Posterior cingulate gyrus (tissue), 11 donors: ENCODE measurements at places on chromosomes 5 and 9.
A peak's percentile ranks its signal among the peaks of the same experiment; 100 is the strongest.

DNA sequence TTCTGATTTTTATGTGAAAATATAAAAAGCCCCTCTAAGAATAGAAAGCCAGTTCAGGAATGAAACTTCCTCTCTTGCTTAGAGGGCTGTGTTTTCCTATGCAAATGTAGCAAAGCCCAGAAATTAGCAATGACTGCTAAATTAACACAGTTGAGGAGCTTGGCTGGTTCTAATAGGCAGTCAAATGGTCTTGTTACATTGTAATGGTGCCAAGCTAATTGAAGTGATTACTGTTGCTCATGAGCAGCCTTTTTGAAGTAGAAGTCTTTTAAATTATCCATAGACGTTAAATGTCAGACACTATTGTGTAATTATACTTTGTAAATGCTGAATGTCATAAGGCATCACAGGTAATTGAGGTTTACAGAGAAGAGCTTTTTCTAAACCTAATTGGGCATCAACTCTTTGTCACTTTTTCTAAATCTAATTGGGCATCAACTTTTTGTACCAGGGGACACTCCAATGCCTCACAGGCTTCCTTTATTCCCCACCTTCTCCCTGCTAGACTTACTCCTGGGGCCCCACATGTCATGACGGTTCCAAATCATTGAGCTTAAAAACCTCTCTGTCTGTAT, 229.1 kb downstream of the PSAT1 start:
- no peak for DNase-seq

- no peak for DNase-seq
Observed at GRCh38 chr5:176133289-176133870, 104.8 kb upstream of the SIMC1 start.

DNA sequence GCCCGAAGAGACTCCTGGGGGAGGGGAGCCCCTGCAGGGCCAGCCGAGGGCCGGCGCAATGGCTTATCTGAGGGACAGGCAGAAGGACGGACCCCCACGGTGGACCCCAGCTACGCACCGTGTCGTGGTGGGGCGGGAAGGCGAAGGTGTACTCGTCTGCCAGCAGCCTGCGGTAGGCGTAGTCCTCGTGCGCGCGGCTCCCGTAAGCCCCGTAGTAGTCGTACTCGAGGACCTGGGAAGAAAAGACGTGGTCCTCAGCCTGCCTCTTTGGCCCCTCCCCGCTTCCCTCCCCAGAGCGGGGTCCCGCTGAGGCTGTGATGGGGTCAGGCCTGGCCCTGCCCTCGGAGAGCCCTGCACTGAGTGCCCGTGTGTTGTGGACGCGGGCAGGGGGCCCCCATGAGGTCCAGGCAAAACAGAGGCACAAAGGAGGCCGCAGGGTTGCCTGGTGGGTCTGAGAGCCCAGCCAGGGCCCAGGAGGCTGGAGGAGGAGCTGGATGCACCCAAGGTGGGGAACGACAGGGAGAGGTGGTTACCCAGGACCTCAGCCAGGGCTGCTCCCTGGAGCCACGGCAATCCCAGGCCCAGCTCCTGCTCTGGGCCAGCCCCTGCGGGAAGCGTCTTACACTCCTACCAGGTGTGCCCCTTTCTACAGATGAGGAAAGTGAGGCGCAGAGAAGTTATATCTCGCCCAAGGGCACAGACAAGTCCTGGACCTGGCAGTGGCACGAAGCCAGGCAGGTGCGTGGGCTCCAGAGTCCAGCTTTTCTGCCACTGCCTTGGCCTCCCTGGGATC, 35.2 kb downstream of the SARDH start:
- DNase-seq: peak; percentile 82

DNA sequence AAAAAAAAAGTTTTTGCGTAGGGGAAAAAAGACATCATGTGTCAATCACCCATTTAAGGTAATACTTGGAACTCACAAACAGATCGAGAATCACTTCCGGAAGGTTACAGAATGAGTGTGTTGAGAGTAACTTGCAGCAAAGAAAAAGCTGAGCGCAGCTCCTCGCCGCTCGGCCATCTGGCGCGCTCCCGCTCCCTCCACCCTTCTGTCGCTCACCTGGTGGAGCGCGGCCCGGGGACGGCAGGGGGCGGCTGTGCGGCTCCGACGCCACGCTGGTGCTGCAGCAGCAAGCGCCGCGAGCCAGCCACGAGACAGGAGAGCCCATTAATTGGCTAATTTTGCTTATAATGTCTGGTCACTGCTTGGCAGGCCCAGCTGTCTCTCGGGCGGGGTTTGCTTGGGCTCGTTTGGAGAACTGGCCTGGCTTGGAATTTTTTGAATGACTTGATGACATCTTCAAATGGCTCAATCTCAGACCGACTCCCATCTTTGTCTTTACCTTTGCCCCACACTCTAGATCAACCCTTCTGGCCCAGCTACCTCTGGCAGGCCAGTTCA, 601.8 kb downstream of the CCDC171 start:
- no peak for DNase-seq

GRCh38 chr9:134717924-134718645, 76.5 kb downstream of the COL5A1 start:
- no peak for DNase-seq

GRCh38 chr5:113505181-113505580, 8.3 kb upstream of the YTHDC2 start:
- DNase-seq: no peak

DNA sequence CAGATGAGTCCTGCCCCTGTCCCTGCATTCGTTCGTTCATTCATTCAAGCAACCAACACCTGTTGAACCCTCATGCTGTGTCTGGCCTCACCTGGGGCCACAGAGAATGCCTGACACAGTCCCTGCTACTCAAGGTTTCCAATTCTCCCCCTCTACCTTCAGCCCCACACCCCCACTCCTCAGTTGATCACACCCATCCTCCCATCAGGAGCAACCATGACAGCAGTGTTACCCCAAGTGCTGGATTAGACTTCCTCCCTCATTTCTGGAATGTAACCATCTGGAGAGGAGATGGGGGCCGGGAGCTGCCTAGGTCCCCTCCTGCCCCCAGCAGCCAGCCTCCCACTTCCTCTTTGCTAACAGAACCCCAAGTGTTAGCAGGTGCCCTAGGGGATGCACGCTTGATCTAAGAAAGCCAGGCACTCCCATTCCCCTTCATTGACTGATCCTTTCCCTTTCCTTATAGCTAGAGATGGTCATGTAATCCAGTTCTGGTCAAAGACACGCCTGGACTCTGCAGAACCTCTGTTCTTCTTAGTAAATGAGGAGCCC, 57.2 kb downstream of the SMIM23 start:
- no peak for DNase-seq

GRCh38 chr5:122181863-122182262, 52.5 kb downstream of the ZNF474 start:
- no peak for DNase-seq

GRCh38 chr9:132985489-132985888, 7.0 kb downstream of the GFI1B start:
- no peak for DNase-seq

GRCh38 chr9:98856982-98857381, 49.5 kb downstream of the GALNT12 start:
- DNase-seq: no peak

DNA sequence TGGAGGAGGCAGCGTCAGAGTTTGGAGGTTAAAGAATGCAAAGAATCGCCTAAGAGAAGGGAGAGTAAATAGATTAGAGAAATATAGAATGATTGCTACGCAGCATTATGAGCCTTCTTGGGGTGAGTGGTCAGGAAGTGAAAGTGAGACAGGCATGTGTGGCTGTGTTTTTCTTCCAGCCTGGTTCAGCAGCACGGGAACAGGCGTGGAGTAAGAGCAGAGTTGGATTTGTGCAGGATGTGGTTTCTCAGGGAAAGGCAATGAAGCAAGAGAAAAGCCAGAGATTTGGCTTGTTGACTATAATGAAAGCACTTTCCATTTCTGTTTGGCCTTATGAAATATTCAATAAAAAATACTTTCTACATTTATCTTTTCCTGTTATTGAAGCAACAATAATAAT, 34.3 kb upstream of the FRMD3 start:
- no peak for DNase-seq

- DNase-seq: no peak
Observed at GRCh38 chr9:15144622-15145061, 162.4 kb downstream of the TTC39B start.

- DNase-seq: peak; percentile 52
Observed at GRCh38 chr5:149422366-149423048, 43.4 kb upstream of the IL17B start.

- no peak for DNase-seq
Observed at GRCh38 chr5:95913663-95914062, 48.0 kb downstream of the ELL2 start.

- peak; percentile 51 for DNase-seq
Observed at GRCh38 chr9:21789541-21790037, 12.8 kb upstream of the MTAP start.

- peak; percentile 96 for DNase-seq
Observed at GRCh38 chr5:56659971-56660370, 155.4 kb upstream of the MAP3K1 start.

- DNase-seq: no peak
Observed at GRCh38 chr9:5263351-5264218, 32.4 kb downstream of the INSL4 start.

DNA sequence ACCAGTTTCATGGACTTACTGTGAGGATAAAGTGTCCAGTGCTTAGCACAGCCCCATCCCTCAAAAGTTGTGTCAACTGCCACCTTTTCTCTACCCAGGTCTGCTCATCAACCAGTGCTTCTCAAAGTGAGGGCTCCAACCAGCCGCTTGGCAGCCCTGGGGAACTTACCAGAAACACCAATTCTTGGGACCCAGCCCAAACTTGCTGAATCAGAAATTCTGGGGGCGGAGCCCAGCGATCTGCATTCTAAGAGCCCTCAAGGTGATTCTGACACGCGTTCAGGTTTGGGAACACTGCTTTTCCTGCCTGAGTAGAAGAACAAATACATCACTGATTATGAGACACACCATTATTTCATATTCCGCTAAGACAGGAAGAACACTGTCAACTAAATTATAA, 132.0 kb downstream of the NSG2 start:
- DNase-seq: no peak

DNA sequence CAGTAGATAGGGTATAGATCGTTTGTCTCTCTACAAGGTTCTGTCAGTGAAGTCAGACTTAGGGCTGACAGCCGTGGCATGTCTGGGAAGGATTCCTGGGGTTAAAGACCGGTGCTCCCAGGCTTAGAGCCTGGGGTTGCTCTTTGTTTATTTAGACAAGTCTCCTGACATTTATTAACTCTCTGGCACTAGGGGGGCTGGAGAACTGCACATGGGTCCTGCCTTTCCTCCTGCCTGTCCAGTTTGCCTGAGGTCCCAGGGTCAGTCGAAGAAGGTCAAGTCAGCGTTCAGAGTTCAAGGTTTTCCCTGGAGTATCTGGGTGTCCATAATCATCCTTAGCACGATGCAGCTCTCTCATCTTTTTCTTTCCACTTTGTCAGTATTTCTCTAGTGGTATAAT, 5.6 kb downstream of the EGFLAM start:
- no peak for DNase-seq

- DNase-seq: no peak
Observed at GRCh38 chr9:16664211-16664610, 206.3 kb downstream of the BNC2 start.

GRCh38 chr9:91807643-91808246, 142.3 kb downstream of the ROR2 start:
- DNase-seq: no peak

GRCh38 chr9:125549891-125550885, 156.8 kb downstream of the MAPKAP1 start:
- no peak for DNase-seq

DNA sequence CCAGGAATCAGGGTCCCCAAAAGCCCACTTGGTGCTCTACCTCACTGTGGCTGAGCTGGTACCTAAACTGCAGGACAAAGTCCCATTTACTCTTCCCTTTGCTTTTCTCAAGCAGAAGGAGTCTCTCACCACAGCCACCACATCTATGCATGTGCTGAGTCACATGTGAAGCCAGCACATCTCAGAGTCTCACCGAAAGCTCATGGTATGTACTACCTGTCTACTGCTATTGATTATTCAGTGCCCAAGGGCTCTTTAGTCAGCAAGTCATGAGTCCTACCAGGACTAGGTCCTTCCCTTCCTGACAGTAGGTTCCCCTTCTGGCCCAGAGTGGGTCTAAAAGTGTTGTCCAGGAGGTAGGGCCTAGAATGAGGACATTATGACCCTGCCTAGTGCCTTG, 130.7 kb upstream of the NTRK2 start:
- DNase-seq: no peak

- no peak for DNase-seq
Observed at GRCh38 chr5:10689391-10690081, 71.5 kb downstream of the DAP start.

- DNase-seq: no peak
Observed at GRCh38 chr5:147075187-147075586, 159.6 kb upstream of the STK32A start.

- DNase-seq: no peak
Observed at GRCh38 chr5:7970816-7971215, 101.9 kb downstream of the MTRR start.

DNA sequence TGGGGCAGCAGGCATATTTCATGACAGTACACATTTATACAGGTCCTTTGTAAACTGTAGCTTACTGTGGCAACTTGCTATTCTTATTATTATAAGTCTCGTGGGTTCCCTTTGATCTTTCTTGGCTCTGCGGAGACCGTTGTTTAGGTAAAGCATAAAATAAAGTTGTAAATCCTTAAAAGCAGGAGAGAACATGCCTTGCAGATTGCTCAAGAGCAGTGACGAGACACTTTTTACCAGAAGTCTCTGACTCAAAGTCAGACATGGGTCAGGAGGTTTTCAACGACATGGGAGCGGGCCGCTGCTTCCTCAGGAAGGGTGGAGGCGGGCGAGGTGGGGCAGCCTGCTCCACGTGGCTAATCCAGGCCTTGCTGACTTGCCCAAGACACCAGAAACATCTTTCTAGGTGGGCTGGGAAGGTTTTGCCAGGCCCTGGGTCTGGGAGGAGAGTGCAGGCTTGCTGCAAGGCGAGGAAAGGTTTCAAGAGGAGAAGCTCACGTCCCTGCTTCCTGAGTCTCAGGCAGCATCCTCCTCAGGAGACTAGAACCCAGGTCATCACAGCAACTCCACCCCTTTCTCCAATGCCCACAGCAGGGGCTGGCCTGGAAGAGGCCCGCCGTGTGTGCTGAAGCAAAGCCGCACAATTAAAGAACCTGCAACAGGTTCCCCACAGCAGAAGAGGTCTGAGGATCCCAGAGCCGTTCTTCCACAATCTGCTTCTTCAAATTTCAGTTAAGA, 6.5 kb downstream of the TBC1D2 start:
- DNase-seq: peak; percentile 60

GRCh38 chr5:96660971-96661854, 963 bp upstream of the CAST start:
- DNase-seq: no peak

- DNase-seq: no peak
Observed at GRCh38 chr9:1880038-1880565, 135.0 kb upstream of the SMARCA2 start.

DNA sequence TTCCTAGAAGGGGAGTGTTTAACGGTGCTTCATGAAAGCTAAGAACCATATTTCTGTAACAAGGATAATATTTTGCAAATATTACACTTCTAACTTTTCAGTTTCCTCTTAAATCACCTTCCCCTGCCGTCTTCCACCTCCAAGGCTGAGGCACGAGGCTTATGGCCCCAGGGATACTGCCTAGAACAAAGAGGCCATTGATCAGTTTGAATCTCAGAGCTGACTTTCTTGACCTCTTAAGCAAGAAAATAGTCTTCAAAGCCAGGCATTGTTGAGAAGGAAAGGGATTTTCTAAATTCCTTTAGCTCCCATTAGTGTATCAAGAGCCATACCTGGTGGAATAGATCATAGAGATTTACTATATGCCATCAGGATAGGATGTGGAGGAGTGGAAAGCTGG, 566.2 kb downstream of the BNC2 start:
- no peak for DNase-seq
